ENCODE measurements at places on chromosomes 5 and 9. TPM values are rescaled to one million over a fixed set of nuclear protein-coding genes. Genes with fewer than 3 reads are reported as not detected.

The C9orf50 gene
- total RNA-seq = 0.47 TPM

The LRRC70 gene
- 19.9 TPM for total RNA-seq

The OSMR gene
- total RNA-seq = 7.3 TPM

The LCN9 gene
- not detected for total RNA-seq

The PCDHA1 gene
- total RNA-seq = not detected

The PCDHGB5 gene
- 7.9 TPM for total RNA-seq

The JMY gene
- total RNA-seq = 4.5 TPM

The ZNF367 gene
- 9.4 TPM for total RNA-seq

The LRRC19 gene
- total RNA-seq = not detected

The MARVELD2 gene
- total RNA-seq = 2.3 TPM

The KIF20A gene
- total RNA-seq = 78.7 TPM

The LCN1 gene
- not detected for total RNA-seq

The PCDHGA6 gene
- 0.73 TPM for total RNA-seq

The SLC2A8 gene
- total RNA-seq = 14.4 TPM

The IL13 gene
- not detected for total RNA-seq

The PLPP7 gene
- total RNA-seq = 5.6 TPM

The TRMT10B gene
- total RNA-seq = 1.6 TPM

The CCNJL gene
- 4.9 TPM for total RNA-seq

The PCDHB15 gene
- total RNA-seq = 0.15 TPM

The CATSPER3 gene
- not detected for total RNA-seq

The MEGF9 gene
- 5.8 TPM for total RNA-seq

The LRSAM1 gene
- 19.0 TPM for total RNA-seq

The TAF11L10 gene
- not detected for total RNA-seq

The SLC1A3 gene
- total RNA-seq = 0.34 TPM

The SHC3 gene
- under 0.01 TPM for total RNA-seq

The UGT3A2 gene
- total RNA-seq = not detected

The N4BP3 gene
- 13.1 TPM for total RNA-seq

Data from mammary microvascular endothelial cell (primary cell).